ENCODE measurements at places on chromosomes 11 and 22. TPM values are rescaled to one million over a fixed set of nuclear protein-coding genes. Genes with fewer than 3 reads are reported as not detected.

DNA sequence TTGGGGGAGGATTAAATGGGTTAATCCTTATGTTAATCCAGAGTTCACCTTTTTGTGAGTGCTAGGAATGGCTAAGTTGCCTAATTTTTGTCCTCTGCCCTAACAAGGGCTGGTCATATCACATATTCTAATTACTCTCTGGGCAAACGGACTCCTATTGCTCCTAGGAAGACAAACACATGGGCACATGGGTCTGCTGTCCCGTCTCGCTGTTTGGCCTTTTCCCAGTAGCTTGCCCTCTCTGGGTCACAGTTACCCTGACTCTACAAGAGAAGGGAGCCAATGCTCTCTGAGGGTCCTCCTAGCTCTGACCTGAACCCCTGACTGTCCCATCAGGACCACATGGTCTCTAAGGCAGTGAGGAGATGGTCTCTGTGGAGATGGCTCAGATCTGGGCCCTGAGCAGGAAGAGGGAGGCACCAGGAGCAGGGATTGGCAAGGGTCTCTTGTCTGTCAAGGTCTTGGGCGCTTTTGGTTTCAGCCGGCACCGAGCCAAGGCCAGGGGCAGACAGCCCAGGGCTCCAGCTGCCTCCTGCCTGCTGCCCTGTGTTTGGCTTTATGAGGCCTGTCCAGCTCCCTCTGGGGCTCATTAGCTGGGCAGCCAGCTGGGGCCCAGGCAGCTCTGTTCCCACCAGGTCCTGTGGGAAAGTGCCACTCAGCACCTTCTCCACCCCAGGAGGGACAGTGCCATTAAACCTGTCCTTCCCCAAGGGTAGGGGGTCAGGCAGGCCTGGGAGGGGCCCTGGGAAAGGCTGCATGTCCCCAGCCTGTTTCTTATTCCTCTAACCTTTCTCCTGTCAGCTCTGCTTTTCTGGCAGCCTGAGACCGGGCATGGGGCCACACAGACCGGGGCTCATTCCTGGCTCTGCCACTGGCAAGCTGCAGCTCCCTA lies 559.9 kb downstream of the MN1 start:
- no peak for DNase-seq

DNA sequence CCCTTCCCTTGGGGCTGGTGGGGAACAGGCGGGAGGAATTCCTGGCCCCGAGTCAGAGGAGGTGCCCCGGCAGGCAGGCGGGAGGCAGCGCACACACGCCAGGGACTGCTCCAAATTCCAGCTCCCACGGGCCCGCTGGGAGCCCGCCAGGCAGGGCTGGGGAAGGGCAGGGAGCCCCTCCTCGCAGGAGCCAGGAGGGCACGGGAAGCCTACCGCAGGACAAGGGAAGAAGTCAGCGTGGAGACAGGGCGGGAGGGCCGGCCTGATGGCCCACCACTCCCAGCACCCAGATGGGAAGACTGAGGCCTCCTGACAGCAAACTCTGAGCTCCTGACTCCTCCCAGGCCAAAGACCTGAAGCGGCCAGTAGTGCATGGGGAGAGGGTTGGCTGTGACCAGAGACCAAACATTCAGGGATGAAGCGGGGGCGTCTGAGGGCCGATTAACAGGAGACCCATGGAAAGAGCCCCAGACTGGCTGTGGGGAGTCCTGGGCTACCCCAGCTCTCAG lies 22.4 kb downstream of the RPL3 start:
- no peak for DNase-seq

POGLUT3 gene
- 9.0 TPM for total RNA-seq

GRCh38 chr11:133809569-133810491 lies 35.5 kb downstream of the SPATA19 start:
- DNase-seq, result no peak

- no peak for DNase-seq
Observed at GRCh38 chr11:119047205-119047604, 9.8 kb downstream of the HYOU1 start.

ZNF214 gene
- total RNA-seq, result not detected

GRCh38 chr11:73940801-73941570 lies 9.8 kb upstream of the DNAJB13 start:
- DNase-seq, result no peak

GRCh38 chr11:26062660-26063059 lies 269.3 kb upstream of the ANO3 start:
- DNase-seq, result no peak

TMEM191B gene
- total RNA-seq, result not detected

- DNase-seq, result no peak
Observed at GRCh38 chr11:120613264-120614226, 102.0 kb downstream of the GRIK4 start.

DNA sequence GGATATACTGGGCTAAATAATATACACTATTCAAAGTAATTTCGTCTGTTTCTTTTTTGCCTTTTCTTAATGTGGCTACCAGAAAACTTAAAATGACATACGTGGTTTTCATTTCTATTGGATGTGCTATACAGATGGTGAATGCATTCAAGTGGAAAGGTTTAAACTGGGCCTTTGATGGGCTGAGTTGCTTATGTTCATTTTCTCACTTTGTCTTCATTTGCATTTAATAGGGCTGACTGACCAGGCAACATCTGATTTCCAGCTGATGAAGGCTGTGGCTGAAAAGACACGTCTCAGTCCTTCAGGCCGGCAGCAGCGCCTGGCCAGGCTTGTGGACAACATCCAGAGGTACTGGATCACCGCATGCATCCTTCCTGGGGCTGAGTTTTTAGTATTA lies 27.9 kb downstream of the PIWIL4 start:
- DNase-seq, result no peak

- no peak for DNase-seq
Observed at GRCh38 chr11:109945626-109946321, 147.4 kb upstream of the ZC3H12C start.

DNA sequence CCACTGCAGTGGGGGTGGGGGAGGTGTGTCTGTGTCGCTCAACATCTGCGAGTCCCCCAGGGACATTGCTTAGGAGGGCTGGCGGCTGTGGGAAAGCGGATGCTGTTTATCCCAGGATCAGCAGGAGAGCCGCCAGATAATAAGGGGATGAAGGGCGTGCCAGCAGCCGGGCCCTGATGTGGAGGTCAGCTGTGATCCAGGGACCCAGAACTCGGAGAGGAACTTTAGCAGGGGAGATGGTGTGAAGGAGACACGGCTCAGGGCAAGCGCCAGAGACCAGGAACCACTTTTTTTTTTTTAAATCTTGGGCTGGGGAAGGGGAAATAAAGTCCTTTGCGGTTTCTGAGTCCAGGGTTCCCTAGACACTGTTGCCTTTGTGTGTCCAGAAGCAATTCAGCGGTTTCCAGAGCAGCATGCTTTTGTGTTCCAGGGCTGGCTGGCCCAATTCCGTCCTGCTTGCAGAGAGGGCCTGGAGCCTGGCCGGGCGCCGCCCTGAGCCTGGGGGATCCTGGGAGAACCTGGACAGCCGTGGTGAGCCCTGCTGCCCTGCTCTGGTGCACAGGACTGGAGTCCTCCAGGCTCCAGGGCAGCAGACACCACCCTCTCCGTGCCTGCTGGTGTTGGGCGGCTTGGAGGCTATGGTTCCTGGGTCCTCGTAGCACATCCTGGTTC lies at the start of gene GRAMD4:
Gene GRAMD4, plus strand, starts transcription at position 557 of the 672 bp plus-strand sequence. CDS start 6,414 bp downstream, outside the sequence.
- no peak for DNase-seq

OR5B21 gene
- total RNA-seq, result 0.46 TPM

- no peak for DNase-seq
Observed at GRCh38 chr11:91850021-91850420, 374.6 kb upstream of the FAT3 start.

ZNRF3 gene
- 0.70 TPM for total RNA-seq

GRCh38 chr11:63919267-63920125 lies 2.5 kb upstream of the RCOR2 start:
- DNase-seq, result no peak

DNA sequence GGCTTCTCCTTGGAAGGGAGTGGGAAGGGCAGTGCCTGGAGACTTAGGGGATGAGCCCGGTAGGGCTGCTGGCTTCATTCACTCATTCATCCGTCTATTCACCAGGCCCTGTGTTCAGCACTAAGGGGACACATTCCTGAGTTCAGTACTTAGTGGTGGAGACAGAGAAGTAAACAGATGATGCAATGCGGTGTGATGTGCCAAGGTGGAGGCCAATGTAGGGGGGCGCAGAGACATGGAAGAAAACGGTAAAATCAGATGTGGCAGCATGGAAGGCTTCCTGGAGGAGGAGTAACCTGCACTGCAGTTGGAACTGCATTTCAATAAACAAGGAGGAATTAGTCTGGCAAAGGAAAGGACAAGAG lies 21.3 kb downstream of the GRIK4 start:
- no peak for DNase-seq

DNA sequence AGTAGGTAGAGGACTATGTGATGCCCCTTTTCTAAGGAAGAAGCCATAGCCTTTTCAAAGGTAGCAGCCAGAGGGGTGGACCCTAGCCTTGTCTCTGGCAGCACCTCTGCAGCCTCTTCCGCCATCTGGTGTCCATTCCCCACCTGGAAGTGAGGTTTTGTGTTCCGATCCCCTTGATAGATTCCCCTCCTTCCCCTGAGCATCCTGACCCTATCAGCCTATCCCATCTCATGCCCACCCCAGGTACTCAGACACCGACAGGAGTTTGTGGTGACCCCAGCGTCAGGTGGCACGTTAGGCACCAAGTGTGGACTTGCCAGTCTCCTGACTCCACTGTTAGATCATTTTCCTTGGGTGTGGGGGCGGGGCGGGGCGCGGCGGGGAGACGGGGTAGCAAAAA lies 398 bp upstream of the FAM89B start:
- DNase-seq, result no peak

- no peak for DNase-seq
Observed at GRCh38 chr22:29385748-29386147, 2.6 kb downstream of the AP1B1 start.

GRCh38 chr11:59755701-59756557 lies 753 bp downstream of the STX3 start:
- peak; percentile 48 for DNase-seq

PGA4 gene
- not detected for total RNA-seq

NXPE2 gene
- not detected for total RNA-seq

DNA sequence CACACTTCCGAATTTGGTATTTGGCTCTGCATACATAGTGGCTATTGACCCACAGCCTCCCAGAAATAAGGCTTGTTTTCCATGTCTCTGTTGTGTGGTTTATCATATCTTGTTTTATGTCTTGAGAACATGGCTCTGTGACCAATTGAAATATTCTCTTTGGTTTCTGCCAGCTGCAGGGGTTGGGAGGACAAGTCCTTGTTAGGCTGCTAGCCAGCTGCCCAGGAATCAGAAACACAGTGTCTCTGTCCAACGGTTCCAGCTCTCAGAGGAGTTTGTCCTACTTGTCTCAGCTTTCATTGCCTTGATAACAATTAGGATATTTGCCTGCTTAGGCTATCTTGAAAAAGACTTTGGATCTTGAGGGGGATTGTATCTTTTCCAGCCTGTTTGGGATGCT lies 6.0 kb upstream of the SLC7A4 start:
- no peak for DNase-seq

VSIG10L2 gene
- not detected for total RNA-seq

C11orf91 gene
- total RNA-seq, result not detected

GRCh38 chr11:68312117-68312779 lies at the start of gene LRP5:
LRP5 (plus strand) TSS chr11:68312591; CDS start chr11:68312715, 124 bp downstream.
- DNase-seq, result no peak

LRRC74B gene
- total RNA-seq, result not detected

OR5A2 gene
- not detected for total RNA-seq

DNA sequence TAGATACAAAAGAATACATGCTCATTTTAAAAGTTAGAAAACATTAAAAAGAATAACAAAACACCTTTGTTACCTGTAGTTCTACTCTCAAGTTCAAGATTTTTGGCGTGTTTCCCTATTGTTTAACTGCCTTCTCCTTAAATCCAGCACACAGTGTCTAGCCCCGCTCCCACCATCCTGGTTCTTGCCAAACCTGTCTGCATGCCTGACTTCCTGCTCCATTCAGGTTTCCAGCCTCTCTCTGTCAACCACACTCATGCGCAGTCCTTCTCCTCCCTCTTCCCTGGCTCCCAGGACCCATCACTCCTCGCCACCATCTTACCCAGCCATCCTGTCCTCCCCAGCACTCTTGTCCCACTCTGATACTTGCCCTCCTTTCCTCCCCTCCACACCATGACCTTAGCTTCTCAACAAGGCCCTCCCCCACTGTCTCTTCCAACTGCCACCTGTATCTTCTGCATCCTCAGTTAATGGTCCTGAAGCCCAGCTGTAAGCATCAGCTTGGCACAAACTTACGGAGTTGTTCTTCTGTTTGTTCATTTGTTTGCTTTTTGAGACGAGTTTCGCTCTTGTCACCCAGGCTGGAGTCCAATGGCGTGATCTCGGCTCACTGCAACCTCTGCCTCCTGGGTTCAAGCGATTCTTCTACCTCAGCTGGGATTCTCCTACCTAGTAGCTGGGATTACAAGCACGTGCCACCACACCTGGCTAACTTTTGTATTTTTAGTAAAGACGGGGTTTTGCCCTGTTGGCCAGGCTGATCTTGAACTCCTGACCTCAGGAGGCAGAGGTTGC lies 7.5 kb upstream of the MYH9 start:
- DNase-seq, result no peak

SERHL2 gene
- 0.85 TPM for total RNA-seq

DNA sequence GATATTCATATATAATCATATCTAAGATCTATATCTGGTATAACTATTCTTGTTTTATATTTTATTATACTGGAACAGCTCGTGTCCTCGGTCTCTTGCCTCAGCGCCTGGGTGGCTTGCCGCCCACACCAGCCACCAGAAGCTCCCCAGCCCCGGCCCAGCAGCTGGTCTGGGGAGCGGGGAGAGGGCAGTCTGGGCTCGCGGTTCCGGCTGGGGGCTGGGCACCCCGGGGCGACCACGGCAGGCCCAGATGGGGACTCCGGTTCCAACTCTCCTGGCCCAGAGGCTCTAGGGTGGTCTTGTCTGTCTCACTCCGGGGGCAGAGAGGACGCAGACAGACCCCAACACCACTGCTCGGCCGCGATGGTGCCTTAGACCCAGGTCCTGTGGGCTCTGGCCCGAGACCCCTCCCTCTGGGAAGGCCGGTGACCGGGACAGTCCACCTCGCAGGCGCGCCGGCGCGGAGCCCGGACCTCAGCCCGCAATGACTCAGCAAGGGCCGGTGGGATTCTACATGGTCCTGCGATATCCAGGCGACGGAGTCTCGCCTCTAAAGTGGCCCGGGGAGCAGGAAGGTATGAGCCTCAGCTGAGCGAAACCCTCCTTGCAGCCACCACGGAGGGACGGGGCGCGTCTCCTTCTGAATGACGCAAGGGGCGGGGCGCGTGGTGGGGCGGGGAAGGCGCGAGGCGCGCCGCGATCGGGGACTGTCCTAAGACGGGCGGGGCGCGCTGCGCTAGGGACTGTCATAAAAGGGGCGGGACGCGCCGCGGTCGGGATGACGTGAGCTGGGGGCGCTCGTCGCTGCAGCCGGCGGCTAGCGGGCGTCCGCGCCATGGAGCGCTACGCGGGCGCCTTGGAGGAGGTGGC lies at the start of gene DGCR6:
Gene DGCR6, plus strand, starts transcription at position 781 of the 870 bp plus-strand sequence. Its CDS starts 55 bp downstream, at position 836.
- DNase-seq, result no peak
